NCI-H446 (cell line): ENCODE measurements at places on chromosomes 7 and 10.

- DNase-seq = no peak
Measured at GRCh38 chr10:110059925-110060324, 52.1 kb downstream of the ADD3 start.

DNA sequence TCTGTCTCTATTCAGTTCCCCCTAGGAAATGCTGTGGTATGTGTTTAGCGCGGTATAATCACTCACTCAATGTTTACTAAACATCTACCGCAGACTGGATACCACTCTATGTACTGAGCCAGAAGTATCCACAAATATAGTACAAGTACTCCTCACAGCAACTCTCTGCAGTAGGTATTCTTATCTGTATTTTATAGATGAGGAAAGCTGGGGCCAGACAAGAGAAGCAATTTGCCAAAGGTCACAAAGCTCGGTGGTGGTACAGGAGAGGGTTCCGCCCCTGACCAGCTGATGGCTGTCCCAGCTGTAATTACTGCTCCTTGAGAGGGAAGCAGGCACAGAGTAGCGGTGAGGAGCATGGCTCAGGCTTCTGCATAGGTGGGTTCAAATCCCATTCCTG lies 184.1 kb downstream of the DOCK4 start:
- no peak for DNase-seq

DNA sequence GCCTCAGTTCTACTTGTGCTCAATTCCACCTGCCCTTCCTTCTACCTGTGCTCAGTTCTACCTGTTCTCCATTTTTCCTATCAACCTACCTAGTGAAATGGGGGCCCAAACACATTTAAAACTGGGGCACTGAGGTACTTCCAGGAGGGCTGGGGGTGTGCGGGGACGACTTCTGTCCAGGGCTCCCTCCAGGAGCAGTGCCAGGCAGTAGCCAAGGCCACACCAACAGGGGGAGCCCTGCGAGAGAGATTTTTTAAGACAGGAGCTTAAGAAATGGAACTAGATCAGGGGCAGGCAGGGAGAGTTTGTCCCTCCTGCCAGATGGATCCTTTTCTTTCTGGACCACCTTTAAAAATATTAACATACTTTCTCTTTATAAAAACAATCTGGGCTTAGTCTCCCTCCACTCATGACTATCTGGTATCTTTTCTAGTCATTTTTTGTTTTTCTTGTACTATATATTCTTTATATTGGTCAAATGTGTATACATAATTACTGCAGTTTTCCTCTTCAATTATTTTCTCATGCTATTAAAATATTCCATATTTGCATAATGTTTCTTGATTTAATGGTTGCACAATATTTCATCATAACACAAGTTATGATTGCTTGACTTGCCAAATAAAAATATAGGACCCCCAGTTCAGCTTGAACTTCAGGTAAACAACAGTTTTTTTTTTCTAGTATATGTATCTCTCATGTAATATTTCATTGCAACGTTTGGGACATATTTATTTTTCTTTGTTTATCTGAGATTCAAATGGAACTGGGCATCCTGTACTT lies 47.3 kb upstream of the INSYN2A start:
- no peak for DNase-seq

DNA sequence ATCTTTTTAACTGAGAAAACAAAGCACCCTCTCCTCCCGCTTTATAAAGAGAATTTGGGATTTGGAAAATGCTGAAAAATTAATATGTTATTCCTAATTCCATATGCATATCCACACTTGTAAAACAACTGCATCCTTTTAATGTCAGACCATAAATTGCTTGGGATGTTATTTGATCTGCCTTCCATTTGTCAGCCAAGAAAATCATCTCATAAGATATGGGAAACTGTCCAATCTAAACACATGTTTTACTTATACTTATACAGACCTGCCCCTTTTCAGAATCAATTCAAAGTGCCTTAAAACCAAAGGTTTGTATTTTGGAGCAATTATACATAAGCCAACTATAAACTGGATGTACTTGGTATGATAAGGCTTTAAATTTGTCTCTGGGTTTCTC lies 595.5 kb upstream of the PFKP start:
- DNase-seq = no peak

GRCh38 chr10:5047912-5048628 lies 44.4 kb upstream of the AKR1C2 start:
- no peak for DNase-seq

- no peak for DNase-seq
Measured at GRCh38 chr10:35723059-35723458, 81.0 kb upstream of the FZD8 start.

DNA sequence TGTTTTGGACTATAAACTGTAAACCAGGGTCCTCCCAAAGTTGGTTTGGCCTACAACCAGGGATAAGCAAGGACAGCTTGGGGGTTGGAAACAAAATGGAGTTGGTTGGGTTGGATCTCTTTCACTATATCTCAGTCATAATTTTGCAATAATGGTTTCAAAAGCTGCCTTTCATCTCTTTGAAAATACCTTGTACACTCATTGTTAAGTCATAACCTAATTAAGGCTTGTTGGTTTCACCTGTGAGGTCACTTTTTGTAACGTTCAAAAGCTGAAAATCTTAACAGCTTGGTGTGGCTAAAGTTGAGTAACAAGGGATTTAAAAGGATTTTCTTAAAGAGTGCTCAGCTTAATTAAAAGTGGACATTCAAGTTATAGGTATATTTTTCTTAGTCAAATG lies 476.1 kb downstream of the IPMK start:
- no peak for DNase-seq
